ENCODE measurements at places on chromosomes 12 and 14. TPM values are rescaled to one million over a fixed set of nuclear protein-coding genes. Genes with fewer than 3 reads are reported as not detected.

Gene TAS2R7
- total RNA-seq: not detected

Gene OR6C2
- not detected for total RNA-seq

DNA sequence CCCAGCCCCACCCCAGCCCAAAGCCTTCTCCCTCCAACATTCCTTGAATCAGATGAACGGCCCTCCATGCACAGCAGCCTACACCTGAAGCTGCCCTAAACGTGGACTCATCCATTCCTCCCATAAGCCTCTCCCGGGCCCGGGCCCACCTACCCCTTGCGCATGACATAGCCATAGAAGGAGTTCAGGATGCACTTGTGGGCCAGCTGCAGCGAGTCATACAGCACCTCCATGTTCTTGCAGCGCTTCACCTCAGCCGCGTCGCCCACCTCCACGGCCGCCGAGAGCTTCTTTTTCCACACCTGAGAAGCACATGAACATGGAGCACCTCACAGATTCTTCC is 22.0 kb downstream of the POLE start:
- H3K4me1 ChIP-seq: no peaks in the 10 kb centered on the region
- H3K27ac ChIP-seq: no peak overlapping the region
- H3K36me3 ChIP-seq: peaks cover 1% of the 10 kb centered on the region
- H3K4me3 ChIP-seq: no peak overlapping the region

- DNase-seq: no peak
- H3K36me3 ChIP-seq: no peaks in the 10 kb centered on the region
- H3K4me1 ChIP-seq: no peaks in the 10 kb centered on the region
- no peaks in the 10 kb centered on the region for H3K27me3 ChIP-seq
Measured at GRCh38 chr12:49674318-49674981, 32.8 kb downstream of the FMNL3 start.

GRCh38 chr14:64504310-64504896 is at the start of gene ZBTB1:
TSS of gene ZBTB1 (plus strand) at chr14:64504770. CDS start at chr14:64521505, 16,735 bp downstream.
- peak within 1 kb of the TSS; percentile 81 for H3K27ac ChIP-seq
- DNase-seq: peak; percentile 84
- no peaks in the 10 kb centered on the region for H3K36me3 ChIP-seq
- H3K4me3 ChIP-seq: peak within 1 kb of the TSS; percentile 97
- peaks cover 33% of the 10 kb centered on the region for H3K4me1 ChIP-seq

DNA sequence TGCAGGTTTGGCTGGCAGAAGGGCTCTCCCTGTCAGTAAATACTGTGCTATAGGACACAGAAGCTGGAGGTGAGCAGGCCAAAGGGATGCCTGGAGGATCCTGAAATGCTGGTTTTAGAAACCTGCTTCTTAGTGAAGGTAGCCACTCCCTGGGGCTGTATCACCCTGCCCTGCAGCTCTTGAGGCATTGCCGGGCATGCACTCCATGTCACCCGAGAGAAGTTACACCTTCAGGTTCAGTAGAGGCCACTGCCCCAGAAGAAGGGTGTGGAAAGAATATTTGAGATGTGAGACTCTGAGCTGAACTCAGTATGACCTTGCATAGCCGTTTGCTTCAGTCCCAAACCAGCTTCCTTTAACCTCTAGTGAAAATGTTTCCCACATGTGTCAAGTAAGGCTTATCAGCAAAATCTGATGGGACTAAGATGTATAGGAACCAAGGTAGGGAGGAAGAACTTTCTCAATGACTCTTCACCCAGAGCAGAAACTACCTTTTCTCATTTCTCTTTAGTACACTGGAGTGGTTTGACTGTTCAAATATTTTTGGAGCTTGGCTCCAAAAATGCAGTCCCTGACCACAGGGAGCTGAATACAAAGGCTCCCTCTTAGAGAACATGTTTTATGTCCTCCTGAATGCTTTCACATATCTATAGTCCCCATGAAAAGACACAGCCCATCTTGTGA is 164.5 kb upstream of the DYRK2 start:
- H3K27me3 ChIP-seq: no peaks in the 10 kb centered on the region
- H3K27ac ChIP-seq: no peak overlapping the region
- H3K4me1 ChIP-seq: no peaks in the 10 kb centered on the region
- no peak for DNase-seq
- H3K36me3 ChIP-seq: no peaks in the 10 kb centered on the region
